Stimulated activated naive CD8-positive, alpha-beta T cell treated with anti-CD3 and anti-CD28 coated beads, Interleukin-15, amount 100 ng/mL, for 72 hours (primary cell): ENCODE measurements at places on chromosomes 2 and 18.

DNA sequence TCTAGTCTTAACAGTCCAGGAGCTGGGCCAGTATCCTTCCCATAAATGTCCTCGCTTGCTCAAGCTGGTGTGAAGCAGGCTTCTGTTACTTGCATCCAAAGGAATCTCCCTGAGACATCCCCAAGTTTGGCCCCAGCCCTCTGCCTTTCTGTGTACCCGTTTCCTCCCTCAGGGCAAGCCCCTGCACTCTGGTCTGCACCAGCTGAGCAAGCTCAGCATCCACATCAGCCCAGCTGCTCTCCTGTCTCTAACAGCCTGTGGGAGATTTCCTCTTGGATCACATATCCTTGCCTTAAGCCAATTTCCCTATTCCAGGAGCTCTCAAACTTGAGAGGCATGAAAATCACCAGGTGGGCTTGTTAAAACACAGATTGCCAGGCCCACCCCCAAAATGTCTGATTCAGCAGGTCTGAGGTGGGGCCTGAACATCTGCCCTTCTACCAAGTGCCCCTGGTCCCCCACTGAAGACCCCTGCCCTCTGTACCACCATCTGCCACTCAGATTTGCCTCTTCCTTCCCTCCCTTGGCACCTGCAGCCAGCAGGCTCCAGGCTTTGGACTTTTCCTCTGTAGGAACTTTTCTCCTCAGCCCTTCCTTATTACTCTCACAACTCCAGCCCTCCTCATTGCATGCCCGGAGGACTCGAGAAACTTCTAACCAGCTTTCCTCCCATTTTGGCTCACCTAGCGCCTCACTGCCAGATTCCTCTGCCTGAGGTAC, 32.1 kb downstream of the REEP1 start:
- no peak for DNase-seq

GRCh38 chr18:23718243-23718720, 29.0 kb downstream of the LAMA3 start:
- DNase-seq: no peak

GRCh38 chr2:11679486-11680181, 9.6 kb upstream of the NTSR2 start:
- DNase-seq: no peak

- no peak for DNase-seq
These were observed 18.5 kb downstream of the PSTPIP2 start for GRCh38 chr18:46053368-46054095.

DNA sequence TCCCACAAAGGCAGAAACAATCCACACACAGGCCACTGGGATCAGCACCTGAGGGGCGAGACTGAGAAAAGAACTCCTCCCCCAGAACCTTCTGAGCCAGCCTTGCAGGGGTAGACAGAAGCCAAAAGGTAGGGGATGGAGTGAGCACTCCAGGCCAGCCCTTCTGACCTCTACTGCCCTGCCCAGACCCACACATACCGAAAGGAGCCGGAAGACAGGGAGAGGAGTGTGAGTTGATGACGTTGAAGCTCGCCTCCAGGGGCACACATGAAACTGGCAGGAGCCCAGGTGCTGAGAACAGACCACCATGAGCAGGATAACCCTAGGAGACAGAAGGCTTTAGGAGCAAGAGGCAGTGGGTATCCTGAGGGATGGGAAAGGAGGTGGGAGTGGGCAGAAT, 1.8 kb downstream of the SLC23A3 start:
- DNase-seq: no peak

- no peak for DNase-seq
These were observed 7.8 kb upstream of the SCYGR1 start for GRCh38 chr2:227395556-227395955.

DNA sequence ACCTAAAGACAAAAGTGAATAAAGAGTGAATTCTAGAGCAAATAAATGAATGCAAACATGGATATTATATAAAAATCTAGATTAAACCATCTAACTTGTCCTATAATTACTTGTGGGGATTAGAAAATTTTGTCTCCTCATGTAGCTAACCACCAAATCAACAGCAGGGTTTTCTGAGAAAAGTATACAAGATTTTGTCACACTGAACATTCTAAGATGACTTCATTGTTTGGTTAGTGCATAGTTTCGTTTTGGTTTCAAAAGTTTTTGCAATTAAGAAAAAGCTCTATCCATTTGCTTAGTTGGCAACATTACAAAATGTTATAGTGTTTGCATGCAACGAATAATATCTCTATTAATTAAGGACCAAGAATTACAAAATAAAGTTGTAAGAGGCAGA, 125.0 kb downstream of the LRP2 start:
- DNase-seq: no peak

DNA sequence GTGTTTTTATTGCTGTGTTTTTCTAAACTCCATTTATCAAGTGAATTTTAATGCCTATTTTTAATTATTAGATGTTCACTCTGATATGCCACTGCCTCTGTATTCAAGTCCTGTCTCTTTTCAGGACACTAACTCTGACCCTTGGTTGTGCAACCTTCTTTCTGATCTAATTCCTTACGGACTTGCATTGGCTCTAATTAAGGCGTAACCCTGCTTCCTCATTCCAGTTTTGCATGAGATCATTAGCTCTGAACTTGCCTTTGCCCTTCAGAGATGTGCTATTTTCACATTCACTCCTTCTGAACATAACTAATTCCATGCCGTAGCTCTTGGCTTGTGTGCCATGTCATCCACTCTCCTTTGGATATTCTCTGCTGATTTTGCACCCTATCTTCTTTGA, 162.5 kb upstream of the TMEFF2 start:
- no peak for DNase-seq
